ENCODE measurements at places on chromosomes 6 and 20. TPM values are rescaled to one million over a fixed set of nuclear protein-coding genes. Genes with fewer than 3 reads are reported as not detected.

DNA sequence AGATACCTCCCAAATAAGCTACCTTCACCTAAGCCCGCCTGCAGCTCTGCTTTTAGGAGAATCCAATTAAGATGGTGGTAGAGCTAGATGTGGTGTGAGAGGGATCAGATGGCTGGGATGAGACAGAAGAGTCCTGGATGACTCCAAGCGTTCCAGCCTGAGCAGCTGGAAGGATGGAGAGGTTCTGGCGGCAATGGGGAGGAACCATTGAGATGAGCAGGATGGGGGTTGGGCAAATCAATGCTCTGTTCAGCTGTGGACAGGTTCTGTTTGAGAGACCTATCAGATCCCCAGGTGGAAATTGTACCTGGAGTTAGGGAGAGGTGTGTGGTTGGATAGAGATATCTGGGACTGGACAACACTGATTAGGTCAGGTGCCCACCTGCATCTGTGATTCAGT lies 23.0 kb downstream of the PHACTR3 start:
- no peak for DNase-seq

DNA sequence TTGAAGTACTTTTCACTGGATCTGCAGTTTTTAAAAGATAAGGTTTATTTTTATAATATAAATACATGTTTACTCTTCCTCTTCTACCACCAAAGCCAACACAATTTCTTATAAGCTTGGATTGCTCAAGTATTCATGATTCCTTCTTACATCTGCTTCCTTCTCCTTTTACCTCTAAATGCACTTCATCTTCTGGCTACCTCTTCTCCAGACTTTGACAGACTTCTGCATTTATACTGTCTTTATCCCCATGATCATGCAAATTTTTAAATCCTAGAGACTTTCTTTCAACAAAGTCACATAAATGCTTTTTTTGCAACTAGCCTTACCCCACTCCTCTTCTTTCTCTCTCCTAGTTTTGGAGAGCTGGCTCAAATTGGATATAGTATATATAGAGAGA lies 142.9 kb downstream of the TFAP2B start:
- no peak for DNase-seq

The SYTL3 gene
- 11.7 TPM for total RNA-seq

DNA sequence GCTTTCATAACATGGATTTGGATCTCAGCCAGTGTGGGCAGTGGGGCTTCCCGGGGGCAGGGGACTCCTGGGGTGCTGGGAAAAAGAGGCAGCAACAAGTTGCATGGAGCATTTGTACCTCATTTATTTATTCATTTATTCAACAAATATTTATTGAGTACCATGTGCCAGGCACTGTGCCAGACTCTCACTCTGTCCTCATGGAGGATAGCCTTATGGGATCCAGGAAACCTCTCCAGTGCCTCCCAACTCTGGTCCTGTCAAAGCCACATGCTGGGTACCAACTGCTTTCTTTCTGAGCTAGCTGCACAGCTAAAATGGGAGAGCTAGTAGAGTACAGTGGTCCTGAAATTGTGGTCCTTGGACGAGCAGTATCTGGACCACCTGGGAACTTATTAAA lies 87.8 kb upstream of the EPB41L1 start:
- DNase-seq, result no peak

The KCNQ2 gene
- 0.89 TPM for total RNA-seq

- no peak for DNase-seq
Observed at GRCh38 chr6:22709803-22710202, 140.4 kb downstream of the HDGFL1 start.

The NKAIN2 gene
- 0.22 TPM for total RNA-seq

The TEAD3 gene
- total RNA-seq, result 25.4 TPM

The FABP7 gene
- not detected for total RNA-seq

- DNase-seq, result no peak
Observed at GRCh38 chr20:43977252-43977651, 62.6 kb downstream of the TOX2 start.

- no peak for DNase-seq
Observed at GRCh38 chr20:4135385-4136077, 120.2 kb upstream of the RNF24 start.

The ZNF831 gene
- total RNA-seq, result 0.08 TPM

GRCh38 chr20:37223053-37223452 lies 38.6 kb downstream of the GHRH start:
- no peak for DNase-seq

The KHDC1 gene
- total RNA-seq, result 2.0 TPM

DNA sequence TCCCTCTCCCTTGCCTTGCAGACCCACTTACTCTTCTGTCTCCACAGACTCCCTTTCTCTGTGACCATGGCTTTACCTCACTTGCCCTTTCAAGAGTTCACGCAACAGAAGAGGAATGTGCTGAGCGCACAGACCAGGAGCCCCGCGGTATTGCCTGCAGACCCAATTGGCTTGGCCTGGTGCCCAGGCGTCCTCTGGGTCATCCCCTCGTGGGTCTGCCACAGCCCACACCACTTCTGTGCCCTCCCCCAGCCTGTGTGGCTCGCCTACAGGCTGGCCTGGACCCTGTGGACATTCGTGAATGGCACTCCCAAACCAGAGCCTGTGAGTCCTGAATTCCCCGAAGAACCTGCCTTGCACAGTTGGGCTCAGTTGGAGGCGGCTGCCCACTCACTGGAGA lies 15.3 kb upstream of the NINL start:
- no peak for DNase-seq

The PSMB8 gene
- 16.7 TPM for total RNA-seq

GRCh38 chr20:58875111-58875510 lies 22.6 kb downstream of the GNAS start:
- DNase-seq, result no peak

GRCh38 chr20:17205084-17205813 lies 21.6 kb upstream of the PCSK2 start:
- no peak for DNase-seq

All from Right ventricle myocardium superior (tissue), 1 donor.